ENCODE measurements at places on chromosomes 5 and 9. TPM values are rescaled to one million over a fixed set of nuclear protein-coding genes. Genes with fewer than 3 reads are reported as not detected.

- peak; percentile 48 for DNase-seq
These were observed 126.1 kb downstream of the SNX18 start for GRCh38 chr5:54643685-54644106.

DNA sequence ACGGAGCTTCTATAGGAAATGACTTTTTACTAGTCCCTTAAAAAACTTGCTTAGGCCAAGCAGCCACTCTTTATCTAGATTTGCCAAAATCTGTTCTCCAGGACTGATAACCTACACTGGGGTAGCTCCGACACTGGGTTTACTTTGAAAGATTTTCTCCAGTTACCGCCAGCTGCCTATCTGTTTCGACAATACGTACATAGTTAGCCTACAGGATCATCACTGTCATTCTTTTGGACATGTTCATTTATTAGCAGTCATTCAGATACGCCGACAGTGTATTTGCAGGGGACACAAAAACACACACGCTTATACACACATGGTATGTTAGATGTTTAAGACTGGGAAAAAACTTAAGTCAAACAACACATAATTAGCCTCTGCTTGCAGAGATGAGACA, 225.7 kb downstream of the DCP2 start:
- no peak for DNase-seq

- DNase-seq = no peak
These were observed 11.5 kb upstream of the GDNF start for GRCh38 chr5:37851305-37851704.

GRCh38 chr9:130239741-130240241, 25.8 kb upstream of the HMCN2 start:
- no peak for DNase-seq

DNA sequence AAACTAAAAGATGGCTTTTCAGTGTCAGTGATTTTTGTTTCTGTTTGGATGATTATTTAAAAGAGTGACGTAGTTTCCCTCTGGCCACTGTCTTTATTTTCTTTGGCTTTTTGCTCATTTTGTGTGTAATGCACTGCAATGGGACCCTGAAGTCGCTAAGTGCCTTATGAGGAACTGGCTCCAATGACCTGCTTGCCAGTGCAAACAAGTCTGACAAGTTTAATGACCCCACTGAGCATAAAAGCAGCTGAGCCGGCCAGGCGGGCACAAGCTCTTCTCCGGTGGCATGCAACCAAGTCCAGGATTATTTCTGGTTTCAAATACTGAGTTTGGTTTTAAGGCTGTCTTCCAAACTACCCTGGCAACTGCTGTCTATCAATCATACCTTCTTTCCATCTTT, 15.6 kb upstream of the GNA14 start:
- no peak for DNase-seq

GRCh38 chr5:174084691-174085154, 39.2 kb downstream of the NSG2 start:
- DNase-seq = no peak

- DNase-seq = no peak
These were observed 59.9 kb upstream of the IL6ST start for GRCh38 chr5:56054666-56055065.

- no peak for DNase-seq
These were observed 70.0 kb upstream of the SSBP2 start for GRCh38 chr5:81820863-81821262.

DNA sequence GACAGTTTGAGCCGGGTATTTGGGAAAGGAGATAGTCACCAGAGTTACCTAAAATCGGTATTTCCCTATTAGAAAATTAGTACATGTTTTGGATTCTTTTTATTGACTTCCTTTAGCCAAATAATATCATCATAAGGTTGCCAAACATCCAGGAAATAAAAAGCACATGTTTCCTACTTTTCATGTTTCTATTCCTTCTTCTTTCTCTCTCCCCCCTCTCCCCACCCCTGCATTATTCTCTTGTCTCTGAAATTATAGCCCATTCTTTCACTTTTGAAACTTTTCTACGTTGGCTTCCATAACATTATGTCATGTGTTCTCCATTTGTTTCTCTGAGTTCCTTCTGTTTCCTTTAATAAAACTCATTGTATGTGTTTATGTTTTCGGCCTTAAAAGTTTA, 161.9 kb downstream of the ALDH1A1 start:
- DNase-seq = no peak

GRCh38 chr9:123371228-123371584, 15.2 kb downstream of the CRB2 start:
- no peak for DNase-seq

- DNase-seq = no peak
These were observed 208.8 kb upstream of the TARS1 start for GRCh38 chr5:33231935-33232334.

DNA sequence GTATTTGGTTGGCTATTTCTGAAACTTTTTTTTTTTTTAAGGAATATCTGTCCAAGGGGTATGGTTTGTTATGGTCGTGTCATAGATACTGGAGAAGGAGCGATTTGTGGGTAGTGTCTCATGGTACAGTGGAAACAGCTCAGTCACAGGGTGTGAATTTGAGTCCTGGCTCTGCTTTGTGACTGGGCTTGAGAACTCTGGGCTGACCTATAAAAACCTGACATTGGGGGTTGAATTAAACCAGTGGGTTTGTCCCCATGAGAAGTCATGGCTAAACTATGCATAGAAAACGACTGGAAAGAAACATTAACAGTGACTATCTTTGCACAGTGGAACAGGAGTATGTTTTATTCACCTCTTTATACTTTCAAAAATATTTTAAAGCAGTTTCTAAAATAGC, 54.7 kb downstream of the MACROH2A1 start:
- no peak for DNase-seq

DNA sequence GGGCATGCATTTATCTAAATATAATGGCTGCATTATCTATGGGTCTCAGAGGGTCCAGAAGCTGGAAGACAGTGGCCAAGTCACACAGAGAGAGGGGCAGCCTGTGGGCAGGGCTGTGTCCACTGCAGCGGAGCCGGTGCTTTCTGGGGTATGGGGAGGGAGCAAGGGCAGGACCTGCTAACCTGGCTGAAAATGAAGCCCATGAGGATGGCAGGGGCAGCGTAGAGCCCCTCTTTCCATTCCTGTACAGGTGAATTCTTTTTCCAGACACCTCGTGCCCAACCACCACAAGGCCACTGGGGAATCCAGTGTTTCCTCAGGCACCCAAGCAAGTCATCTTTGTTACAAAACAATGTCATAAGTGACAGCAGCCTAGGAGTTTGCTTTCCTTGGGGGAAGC, 305.9 kb upstream of the IRX4 start:
- DNase-seq = no peak

GRCh38 chr5:88821161-88821560, 61.8 kb downstream of the MEF2C start:
- no peak for DNase-seq

- no peak for DNase-seq
These were observed 6.0 kb downstream of the POU5F2 start for GRCh38 chr5:93735378-93735777.

- DNase-seq = no peak
These were observed 21.0 kb upstream of the SCGB3A2 start for GRCh38 chr5:147857302-147858129.

The ORM2 gene
- not detected for total RNA-seq

The SPOCK1 gene
- total RNA-seq = 6.4 TPM

The PCDHB6 gene
- 2.1 TPM for total RNA-seq

The LCN15 gene
- total RNA-seq = 1.9 TPM

The ANGPTL2 gene
- total RNA-seq = 16.6 TPM

The PLAC8L1 gene
- total RNA-seq = 2.6 TPM

The C9orf85 gene
- total RNA-seq = 13.6 TPM

The SLC36A3 gene
- not detected for total RNA-seq

The PAPPA gene
- 3.2 TPM for total RNA-seq

The FBP2 gene
- not detected for total RNA-seq

Measured in mesothelial cell of epicardium (in vitro differentiated cells).